ENCODE measurements at places on chromosomes 16 and 17.

- DNase-seq = peak; percentile 50
These were observed 689.5 kb upstream of the RBFOX1 start for GRCh38 chr16:6643080-6643686.

- no peak for DNase-seq
These were observed 24.4 kb upstream of the GPT2 start for GRCh38 chr16:46859719-46860152.

DNA sequence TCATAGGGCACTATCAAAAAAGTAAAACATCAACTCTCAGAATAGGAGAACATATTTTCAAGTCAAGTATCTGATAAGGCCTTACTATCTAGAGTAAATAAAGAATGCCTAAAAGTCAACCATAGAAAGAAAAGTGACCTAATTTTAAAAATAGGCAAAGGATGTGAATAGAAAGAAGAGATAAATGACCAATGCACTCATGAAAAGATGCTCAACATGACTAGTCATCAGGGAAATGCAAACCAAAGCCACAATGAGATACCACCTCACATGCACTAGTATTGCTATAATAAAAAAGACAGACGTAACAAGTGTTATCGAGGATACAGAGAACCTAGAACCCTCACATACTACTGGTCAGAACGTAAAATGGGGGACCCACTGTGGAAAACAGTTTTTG, 90.8 kb downstream of the DYNLRB2 start:
- no peak for DNase-seq

GRCh38 chr17:16294560-16294959, 58.7 kb downstream of the CENPV start:
- no peak for DNase-seq

DNA sequence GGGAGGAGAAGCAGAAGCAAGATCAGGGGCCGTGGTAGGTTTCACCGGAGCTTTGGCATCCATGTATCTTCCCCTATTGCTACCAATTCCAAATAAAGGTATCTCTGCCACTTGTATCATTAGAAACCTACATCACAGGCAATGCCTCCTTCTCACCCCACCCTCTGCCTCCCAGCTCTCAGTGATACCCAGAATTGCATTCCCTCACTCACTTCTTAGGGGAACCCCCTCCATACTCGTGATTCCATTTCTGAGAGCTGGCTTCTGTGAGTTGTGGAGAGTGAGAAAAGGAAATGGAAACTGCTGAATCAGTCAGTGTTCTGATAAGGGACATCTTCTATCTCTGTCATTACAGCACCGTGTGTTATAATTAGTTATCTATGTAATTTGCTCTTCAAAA, 2.3 kb upstream of the CCL3 start:
- DNase-seq = peak; percentile 72

DNA sequence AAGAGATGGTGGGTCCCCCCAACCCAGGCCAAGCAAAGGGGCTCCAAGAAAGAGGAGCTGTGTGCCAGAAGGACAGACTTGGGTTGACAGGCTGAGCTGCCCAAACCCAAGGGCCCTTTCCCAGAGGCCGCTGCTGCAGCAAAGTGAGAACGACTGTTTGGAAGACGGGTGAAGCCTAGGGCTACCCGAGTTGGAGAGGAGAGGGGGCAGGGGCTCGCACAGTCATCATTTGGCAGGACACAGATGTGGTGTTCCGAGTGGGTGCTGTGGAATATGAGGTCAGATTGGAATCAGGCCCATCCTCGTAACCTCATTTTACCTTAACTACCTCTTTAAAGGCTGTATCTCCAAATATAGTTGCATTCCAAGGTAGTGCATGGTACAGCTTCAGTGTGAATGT, 5.3 kb upstream of the MFAP4 start:
- DNase-seq = no peak

DNA sequence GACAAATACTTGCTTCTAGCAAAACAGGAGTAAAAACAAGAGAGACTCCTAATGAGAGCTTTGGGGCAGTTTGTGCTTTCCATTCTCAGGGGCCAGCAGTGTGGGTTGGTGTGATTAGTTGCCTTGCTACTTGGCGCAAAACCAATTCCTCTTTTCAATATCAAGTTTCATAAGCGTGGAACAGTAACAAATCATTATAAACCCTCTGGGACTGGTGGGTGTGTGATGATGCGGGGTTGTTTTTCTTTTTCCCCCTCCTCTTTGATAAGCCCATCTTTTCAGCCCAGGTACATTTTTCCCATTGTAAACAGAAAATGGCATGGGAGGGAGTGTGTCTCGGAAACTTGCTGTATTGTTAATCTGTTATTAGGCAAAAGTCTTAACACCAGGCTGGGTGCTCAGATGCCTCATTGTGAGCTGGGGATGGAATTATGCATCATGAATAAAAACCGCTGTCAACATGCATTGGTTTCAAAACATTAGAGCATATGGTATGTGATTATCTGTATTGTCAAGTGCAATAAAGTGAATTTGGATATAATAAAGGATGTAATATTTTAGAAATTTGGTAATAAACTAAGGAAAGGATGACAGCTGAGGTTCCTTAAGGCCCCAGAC, 166.4 kb downstream of the CCDC182 start:
- DNase-seq = peak; percentile 10

- no peak for DNase-seq
These were observed 98.0 kb downstream of the CDK5R1 start for GRCh38 chr17:32584792-32585191.

DNA sequence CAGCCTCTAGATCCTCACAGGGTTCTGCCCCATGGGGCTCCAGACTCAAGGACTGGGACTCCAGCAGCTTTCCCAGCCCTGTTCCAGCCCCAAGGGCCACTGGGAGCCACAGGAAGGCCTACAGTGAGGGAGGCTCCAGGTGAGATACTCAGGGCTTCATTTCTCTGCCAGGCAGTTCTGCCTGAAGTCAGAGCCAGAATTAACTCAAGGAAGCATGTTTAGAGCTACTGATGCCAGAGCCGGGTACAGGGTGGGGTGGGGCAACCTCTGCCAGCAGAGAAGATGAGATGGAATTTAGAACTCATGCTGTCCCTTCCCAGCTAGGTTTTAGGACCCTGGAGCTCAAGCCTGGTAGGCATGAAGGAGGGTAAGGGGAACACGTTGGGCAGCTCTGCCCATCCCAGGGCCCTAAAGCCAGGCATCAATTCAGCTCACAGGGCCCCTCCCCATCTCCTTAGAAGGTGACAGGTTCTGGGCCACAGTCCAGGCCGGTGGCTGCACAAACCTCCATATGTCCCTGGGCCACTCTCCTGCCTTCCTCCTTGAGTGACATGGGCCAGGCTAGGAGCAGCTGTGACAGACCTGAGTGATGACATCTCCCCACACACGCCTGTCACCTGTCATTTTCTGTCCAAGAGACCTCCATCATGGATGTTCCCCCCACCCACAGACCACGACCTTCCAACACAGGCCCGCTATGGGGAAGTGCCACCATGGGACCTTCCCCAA, 24.5 kb upstream of the SPPL2C start:
- no peak for DNase-seq

DNA sequence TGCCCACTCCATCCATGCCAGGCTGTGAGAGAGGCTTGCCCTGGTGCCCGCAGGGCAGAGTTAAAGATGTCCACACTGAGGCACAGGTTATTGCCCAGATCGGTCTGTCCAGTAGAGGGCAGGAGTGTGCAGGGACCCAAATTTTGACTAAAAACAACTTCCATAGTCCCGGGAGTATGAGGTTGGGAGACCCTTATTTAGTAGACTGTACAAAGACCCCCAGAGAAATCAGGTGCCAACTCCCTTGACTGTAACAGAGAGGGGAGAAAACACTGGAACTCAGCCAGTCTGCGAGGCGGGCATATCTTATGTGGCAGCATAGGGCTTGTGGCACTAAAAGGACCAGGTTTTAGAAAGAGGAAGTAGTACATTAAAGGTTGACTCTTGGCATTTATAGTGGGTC, 43.4 kb downstream of the HNF1B start:
- DNase-seq = peak; percentile 46

DNA sequence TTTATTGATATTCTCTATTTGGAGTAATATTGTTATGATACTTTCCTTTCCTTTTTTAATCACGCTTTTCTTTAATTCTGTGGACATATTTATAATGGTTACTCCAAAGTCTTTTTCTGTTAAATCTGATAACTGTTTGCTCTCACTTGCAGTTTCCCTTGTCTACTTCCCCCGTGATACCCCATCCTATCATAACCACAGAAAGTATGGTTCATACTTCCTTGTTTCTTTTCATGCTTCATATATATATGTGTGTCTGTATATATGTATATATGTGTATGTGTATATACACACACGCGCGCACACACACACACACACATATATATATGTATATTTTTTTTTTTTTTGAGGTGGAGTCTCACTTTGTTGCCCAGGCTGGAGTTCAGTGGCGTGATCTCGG, 23.5 kb downstream of the SPECC1 start:
- DNase-seq = peak; percentile 15

- DNase-seq = peak; percentile 41
These were observed 318.3 kb downstream of the PHKB start for GRCh38 chr16:47779201-47780016.

- peak; percentile 80 for DNase-seq
These were observed 11.0 kb downstream of the ACSM3 start for GRCh38 chr16:20774703-20775362.

DNA sequence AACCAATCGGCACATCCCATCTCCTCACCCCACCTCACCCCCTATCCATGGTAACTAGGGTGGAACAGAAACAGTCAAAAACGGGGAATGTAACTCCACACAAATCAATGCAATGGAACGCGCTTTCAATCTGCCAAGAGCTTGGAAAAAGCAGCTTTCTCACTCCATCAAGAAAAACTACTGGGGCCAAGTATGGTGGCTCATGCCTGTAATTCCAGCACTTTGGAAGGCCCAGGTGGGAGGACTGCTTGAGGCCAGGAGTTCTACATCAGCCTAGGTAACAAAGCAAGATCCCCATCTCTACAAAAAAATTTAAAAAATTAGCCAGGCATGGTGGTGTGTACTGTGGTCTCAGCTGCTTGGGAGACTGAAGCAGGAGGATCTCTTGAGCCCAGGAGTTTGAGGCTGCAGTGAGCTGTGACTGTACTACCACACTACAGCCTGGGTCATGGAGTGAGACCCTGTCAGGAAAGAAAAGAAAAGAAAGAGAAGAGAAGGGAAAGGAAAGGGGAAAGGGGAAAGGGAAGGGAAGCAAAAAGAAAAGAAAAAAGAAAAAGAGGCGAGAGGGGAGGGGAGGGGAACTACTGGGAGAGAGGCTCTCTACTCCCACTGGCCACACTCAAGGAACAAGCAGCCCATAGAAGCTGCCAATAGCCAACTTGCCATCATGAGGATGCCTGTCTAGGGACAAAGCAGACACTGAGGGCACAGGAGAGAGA, 38.9 kb downstream of the ARHGAP17 start:
- DNase-seq = no peak

GRCh38 chr16:72832621-72833248, 215.2 kb downstream of the ZFHX3 start:
- peak; percentile 67 for DNase-seq

DNA sequence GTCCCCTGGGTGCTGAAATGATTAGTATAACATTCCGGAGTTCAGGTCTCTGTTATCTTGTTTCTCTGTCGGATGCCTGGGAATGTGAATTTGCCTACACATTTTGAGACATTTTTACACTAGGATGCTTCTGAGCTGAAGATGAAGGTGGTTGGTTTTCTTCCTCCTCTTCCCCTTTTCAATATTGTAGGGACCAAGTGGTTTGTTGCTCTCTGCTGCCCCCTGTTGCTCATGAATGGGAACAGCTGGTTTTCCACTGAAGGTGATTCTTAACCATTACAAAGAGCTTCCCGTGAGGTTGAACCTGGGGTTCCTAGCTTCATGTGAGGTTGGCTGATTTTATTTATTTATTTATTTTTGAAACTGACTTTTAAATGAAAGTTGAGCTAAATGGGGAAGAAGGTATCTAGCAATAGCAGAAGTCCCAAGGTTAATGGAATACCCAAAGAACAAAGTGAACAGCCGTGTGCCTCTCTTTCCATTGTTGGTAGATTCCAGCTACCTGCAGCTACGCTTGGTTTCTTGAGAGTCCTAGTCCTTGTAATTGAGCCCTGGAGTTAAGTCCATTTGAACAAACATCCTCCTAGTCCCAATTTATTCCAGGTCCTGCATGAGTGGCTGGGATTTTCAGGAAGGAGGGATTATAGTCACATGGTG, 983.9 kb upstream of the EEF2KMT start:
- DNase-seq = peak; percentile 17

DNA sequence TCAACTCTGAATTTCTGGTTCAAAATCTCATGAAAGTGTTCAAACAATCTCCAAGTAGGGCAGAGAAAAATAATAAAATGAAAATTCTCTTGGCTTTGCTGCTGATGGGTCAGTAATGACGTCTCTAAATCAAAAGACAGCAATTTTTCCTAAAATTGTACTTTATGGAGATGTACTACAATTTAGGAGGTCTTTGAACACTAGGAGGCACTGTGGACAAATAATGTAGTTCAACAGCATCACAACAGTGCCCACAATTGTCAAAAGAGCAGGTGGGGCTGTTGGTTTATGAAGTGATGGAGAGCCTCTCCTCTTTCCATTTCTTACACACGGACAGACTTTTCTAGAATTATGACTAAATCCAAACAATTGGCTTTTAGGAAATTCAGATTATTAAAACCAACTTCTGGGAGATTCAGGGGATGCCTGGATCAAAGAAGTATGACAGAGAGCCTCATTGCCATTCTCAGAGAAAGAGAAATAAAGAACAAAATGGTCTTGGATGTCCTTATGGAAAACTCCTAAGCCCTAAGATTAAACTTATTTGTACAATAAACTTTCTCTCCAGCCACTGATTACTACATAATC, 23.8 kb downstream of the EZH1 start:
- DNase-seq = peak; percentile 80

DNA sequence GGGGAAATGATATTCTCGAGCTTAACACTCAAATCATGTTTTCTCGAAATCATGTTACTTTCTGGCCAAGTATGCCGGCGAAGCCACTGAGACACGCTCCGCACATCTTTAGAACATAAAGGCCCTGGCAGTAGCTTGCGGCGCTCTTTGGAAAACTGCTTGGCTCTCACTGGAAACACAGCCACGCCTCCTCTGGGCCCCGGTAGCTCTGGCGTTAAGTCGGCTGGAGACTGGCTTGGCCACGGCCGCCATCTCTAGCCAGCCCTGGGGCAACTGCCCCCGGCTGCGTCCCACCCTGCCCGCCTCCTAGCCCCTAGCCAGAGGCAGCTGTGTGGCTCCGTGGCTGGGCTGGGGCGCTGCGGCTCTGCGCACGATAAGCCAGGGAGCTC, 9.2 kb upstream of the BAIAP2 start:
- DNase-seq = no peak

- no peak for DNase-seq
These were observed 25.9 kb downstream of the CLUH start for GRCh38 chr17:2685696-2686095.

GRCh38 chr16:26365161-26365940, 673.6 kb downstream of the HS3ST4 start:
- DNase-seq = no peak

GRCh38 chr16:11551842-11552241, 34.9 kb downstream of the LITAF start:
- no peak for DNase-seq

GRCh38 chr17:32659419-32659842, 172.6 kb downstream of the CDK5R1 start:
- DNase-seq = peak; percentile 81

GRCh38 chr16:4386951-4387565, 15.4 kb downstream of the VASN start:
- no peak for DNase-seq

GRCh38 chr16:9060225-9060624, 31.2 kb upstream of the HAPSTR1 start:
- no peak for DNase-seq

GRCh38 chr16:3095869-3096268, 3.2 kb downstream of the ZSCAN10 start:
- peak; percentile 88 for DNase-seq

GRCh38 chr16:88691129-88691813, 5.0 kb upstream of the SNAI3 start:
- no peak for DNase-seq

All from GM12865 (cell line).